ENCODE measurements at places on chromosomes 5 and 9.

DNA sequence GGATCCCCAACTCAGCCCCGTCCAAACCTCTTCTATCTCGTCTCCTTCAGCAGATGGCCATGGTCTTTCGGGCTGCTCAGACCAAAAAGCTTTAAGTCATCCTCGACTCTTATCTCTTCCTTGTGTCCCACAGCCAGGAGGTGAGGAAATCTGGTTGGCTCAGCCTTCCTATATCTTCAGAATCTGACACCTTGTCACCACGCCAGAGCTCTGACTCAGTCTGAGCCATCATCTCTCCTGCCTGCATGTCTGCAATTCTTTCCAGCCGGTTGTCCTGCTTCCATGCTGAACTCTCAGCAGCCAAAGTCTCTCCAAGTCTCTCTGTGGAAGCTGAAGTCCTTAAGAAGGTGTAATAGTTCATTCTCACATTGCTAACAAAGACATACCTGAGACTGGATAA lies 419.3 kb upstream of the ADAMTS16 start:
- no peak for DNase-seq

DNA sequence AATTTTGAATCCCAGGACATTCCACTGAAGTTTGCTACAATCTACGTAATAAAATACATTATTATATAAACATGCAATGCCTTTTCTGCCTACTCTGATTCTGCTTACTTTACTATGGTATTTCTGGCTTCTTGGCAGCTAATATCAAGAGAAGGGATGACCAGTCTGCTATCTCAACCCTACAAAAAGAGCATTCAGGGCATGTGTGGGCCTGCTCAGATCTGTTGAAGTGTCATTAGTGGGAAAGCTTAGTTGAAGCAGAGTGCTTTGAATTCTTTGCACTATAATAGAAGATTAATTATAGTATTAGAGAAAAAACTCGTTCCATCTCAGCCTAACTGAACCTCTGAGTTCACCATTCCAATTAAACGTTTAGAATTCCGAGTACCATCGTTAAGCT lies 339.5 kb upstream of the ISL1 start:
- DNase-seq: no peak

GRCh38 chr9:97980918-97981845 lies 2.0 kb upstream of the ANP32B start:
- no peak for DNase-seq

DNA sequence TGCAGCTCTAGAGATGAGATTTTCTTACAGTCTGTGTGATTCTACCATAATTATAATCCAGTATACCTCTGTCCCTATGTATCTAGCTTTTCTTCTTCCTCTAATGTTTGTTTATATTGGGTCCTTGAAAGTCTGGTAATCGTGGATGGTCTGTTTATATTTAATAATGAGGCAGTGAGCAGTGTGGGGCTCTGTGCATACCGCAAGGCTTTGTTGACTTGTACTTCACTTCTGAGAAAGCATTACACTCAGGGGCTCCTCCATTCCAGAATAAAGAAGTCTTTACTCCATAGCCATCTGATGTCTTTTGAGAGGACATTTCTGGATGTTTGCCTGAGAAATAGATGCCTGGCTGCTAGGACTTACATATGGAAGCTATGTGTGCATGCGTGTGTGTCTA lies 4.5 kb upstream of the MPDZ start:
- no peak for DNase-seq

DNA sequence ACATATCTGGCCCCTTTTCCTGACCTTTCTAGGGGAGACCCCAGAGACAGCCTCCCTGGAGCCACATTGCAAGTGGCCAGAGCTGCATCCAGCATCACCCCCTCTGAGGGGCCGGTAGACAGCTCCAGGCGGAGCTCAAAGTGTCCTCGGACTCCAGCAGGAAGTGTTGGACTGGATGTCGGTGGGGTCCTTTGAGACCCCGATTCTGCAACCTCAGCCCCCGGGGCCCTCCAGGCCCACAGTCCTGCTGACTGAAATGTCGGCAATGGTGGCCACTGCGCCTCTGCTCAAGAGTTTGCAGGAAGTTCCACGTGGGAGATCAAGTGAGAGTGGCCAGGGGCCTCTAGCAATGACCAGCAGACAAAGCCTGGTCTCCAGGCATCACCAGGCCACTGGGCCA lies 115.9 kb upstream of the FOXD4L5 start:
- DNase-seq: no peak

DNA sequence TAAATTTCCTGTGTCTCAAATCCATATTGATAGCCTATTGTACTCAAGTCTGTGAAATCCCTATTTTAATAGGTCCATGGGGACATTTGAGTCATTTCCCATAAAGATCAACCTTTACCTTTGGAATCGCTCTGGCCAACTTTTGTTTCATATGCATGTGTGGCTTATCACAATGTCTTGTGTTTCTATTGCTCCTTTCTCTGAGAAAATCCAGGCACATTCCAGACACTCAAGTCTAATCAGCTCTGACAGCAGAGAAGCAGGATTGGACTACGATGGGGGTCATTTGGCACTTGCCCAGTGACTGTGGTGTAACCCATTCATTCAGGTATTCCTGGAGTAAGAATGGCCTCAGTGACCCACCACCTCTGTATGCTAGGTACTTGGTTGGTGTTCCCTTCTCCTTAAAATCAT lies 48.4 kb downstream of the ACTBL2 start:
- no peak for DNase-seq

DNA sequence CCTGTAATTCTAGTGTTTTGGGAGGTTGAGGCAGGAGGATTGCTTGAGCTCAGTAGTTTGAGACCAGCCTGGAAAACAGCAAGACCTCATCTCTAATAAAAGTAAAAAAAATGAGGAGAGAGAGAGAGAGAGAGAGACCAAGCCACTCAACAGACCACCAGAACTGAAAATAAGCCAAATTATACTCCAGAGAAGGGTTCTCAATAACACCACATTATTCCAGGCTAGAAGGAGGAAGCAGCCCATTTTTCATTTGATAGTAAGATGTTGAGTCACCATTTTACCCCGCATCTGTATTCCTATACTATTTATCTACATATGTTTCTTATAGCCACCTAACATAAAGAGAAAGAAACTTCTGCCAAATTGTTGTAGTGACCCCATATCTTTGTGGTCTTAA lies 134.8 kb downstream of the PCSK5 start:
- no peak for DNase-seq

- no peak for DNase-seq
Measured at GRCh38 chr9:119114681-119115080, 254.6 kb downstream of the BRINP1 start.

Data from HT-29 (cell line).